Glutamatergic neuron (in vitro differentiated cells): ENCODE measurements at places on chromosomes 12 and 14.

GRCh38 chr12:52515927-52516831 is 4.0 kb downstream of the KRT5 start:
- DNase-seq = no peak

DNA sequence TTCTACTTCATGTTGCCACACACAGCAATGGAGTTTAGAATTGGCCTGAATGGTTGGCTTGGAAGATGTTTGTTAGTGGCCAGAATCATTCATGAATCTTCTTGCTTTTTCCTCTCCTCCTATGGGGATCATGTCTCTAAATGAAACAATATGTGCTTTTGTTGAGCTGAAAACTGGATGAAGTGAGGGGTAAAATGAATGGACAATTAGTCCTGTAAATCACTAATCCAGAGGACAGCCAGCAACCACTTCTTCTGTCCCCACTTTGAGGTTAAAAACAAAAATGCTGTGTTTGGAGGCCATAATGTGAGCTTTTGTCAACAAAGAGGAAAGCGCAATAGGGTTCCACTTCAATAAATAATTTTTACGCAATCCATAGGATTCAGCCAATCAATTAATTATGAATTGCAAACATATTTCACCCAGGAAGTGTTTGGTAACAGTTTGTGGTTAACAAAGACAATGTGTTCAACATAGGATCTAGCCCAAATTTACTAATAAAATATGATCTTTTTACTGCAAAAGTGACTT is 30.3 kb upstream of the AMIGO2 start:
- no peak for DNase-seq

DNA sequence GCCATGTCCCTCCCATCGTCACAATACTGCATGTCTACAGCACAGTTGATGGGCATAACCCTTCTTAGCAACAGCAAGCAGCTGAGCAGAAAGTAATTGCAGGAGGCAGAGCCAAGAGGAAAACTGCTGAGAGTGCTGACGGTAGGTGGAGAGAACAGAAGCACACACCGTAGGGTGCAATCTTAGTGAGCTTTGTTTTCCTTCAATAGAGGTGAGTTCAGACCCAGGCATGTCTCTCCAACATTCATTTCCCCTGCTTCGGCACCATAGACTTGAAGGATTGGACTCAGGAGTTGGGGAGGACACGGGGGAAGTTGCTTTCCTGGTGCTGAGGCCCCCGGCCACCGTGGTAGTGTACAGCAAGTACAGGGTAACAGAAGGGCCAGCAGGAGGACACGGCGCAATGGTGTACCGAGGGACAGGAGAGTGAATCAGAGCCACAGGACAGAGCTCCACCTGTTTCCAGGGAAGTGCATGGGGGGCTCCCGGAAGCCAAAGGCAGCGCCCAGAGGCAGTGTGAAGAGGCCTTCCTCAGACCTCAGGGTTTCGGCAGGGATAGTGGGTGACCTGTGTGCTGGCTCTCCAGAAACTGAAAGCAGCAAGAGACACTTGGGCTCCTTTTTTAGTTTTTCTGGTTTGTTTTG is 36.3 kb upstream of the SINHCAF start:
- DNase-seq = no peak

DNA sequence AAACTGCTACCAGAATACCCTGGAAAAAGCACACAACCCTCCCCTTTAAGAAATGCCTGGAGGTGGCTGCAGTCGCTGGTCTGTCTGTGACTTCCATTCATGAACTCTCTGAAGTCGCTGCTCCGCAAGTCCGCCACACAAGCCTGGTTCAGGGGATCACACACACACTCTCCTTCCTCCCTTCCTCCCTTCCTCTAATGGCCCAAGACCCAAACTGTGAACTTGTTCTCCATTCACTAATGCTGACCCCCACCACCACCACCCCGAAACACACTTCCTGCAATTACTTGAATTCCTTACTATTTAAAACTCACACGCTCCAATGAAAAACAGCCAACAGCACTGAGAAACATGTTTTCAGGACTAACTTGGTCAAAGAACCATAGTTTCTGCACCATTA is 1.0 kb upstream of the LMO3 start:
- no peak for DNase-seq

GRCh38 chr14:22403296-22403695 is 185.7 kb downstream of the DAD1 start:
- no peak for DNase-seq

GRCh38 chr12:19410629-19411185 is 28.6 kb upstream of the AEBP2 start:
- DNase-seq = no peak

DNA sequence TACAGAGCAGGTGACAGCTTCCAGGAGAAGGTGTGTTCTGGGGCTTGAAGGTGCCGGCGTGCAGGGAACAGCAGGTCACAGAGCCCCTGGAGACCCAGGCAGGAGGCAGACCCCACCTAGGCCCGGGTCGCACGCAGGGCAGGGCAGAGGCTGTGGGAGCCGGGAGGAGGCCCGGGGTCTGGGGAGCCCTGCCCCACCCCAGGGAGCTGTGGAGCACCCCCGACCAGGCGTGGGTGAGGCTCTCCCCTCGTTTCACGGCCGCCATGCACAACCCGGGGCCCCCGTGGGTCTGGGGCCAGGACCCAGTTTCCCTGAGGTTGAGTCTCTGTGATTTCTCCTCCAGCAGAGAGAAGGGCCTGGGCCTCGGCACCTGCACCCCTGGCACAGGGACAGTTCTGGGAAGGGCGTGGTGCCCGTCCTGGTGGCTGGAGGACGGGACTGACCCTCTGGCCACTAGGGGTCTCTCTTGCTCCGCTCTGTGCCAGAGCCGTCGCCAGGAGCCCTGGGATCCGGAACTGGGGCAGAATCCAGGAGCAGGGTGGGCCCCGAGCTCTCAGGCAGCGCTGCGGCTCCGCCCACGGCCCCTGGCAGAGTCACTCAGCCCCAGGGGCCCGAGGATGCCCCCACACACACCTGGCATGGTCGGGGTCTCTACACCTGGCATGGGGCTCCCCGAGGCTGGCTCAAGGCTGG is 75.2 kb upstream of the FBRSL1 start:
- DNase-seq = peak; percentile 89

DNA sequence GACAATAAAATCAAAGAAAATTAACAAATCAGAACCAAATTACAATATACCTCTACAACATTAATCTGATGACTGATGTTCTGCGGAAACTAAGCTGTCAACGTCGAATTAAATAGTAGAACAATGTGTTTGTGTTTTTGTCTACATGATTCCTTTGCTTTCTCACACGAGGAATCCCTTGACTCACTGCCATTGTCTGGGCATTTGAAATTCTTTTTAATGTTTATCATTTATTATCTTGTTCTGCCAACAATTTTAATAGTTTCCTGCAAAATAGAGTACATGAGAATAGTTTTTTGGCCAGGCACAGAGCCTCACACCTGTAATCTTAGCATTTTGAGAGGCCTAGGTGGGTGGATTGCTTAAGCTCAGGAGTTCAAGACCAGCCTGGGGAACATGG is 76.6 kb upstream of the KRAS start:
- DNase-seq = no peak

GRCh38 chr14:63659726-63660125 is 18.1 kb upstream of the WDR89 start:
- DNase-seq = no peak

- no peak for DNase-seq
Measured at GRCh38 chr12:133108150-133108549, 21.9 kb downstream of the ZNF891 start.

DNA sequence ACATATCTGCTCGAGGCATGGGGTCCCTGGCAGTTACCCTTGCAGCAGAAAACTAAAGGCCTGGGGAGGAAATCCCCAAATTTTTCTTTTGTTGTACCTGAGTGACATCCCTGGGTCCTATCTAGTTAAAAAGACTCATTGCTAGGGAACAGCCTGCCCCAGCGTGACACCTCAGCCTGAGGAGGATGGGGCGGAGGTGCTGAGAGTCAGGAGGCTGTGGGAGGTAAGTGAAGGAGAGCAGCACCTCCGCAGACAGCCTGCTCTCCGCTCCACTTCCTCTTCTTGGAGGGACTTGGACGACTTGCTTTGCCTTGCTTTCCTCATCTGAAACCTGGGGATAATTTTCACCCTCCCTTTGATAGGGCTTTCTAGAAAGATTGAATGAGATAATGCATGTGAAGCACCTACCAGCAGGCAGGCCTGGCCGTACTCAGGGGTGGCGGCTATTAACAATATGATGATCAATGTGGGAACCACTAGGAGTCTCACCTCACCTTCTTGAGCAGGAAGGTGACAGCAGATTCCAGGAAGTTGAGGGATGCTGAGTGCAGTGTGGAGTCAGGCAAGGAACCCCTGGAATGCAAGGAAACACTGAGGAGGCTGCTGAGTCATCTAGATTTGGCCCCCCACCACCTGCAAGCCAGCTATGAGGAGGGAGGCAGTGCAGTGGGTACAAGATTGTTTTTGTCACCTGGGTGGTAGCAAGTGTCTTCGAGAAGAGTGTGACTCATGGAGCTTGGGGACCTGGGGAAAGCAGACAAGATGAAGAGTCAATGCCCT is 23.2 kb downstream of the UBE3B start:
- no peak for DNase-seq

GRCh38 chr12:117921929-117922777 is 46.6 kb downstream of the KSR2 start:
- no peak for DNase-seq

DNA sequence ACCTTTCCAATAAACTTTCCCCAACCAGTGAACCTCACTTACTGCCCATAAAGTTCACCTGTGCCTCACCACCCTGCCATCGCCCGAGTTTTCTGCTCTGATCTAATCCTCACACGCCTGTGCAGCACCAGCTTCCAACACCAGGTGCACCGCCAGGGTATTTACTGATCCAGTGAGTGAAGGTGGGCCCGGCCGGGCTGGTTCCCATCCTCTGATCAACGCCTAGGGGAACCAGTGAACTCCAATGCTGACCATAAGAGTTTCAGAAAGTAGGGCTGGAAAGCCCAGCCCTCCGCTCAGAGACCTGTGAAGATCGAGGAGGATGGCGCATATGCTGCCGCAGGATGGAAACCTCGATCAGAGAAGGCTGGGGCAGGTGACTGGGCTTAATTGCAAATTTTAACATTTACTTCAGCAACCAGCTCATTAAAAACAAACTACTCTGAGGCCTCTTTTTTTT is 685 bp upstream of the MYL6B start:
- peak; percentile 62 for DNase-seq

DNA sequence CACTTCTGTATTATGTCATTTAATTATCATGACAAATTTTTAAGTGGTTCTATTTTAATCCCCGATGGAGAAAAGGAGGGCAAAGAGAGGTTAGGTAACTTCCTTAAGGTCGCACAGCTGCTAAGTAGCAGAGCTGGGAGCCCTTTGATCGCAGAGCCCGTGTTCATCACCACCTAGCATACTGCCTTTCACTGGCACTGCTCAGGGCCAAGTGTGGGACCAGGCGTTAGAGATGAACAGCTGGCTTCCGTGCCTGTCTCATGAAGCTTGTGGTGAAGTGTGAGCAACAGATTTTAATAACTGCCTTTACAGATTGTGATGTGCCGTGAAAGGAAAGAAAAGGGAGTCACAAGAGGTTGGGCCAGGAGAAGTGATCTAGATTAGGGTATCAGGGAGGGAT is 273.6 kb downstream of the AKAP6 start:
- DNase-seq = no peak

GRCh38 chr14:41349289-41349910 is 257.3 kb upstream of the LRFN5 start:
- peak; percentile 10 for DNase-seq

- no peak for DNase-seq
Measured at GRCh38 chr12:82605115-82605514, 81.6 kb upstream of the TMTC2 start.

DNA sequence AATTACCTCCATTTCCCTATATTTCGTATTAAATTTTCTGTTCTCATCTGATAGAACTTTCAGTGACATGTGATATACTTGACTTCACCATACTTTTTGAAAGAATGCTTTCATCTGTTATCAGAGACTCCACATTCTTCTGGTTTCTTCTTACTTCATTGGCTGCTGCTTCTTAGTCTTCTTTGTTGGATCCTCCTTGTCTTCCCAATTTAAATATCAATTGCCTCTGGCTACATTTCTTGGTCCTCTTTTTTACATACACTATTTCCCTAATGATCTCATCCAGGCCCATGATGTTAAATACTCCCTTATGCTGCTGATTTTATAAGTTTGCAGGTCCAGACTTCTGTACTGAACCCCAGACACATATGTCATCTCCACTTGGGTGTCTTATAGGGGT is 22.0 kb downstream of the OR5AU1 start:
- no peak for DNase-seq

DNA sequence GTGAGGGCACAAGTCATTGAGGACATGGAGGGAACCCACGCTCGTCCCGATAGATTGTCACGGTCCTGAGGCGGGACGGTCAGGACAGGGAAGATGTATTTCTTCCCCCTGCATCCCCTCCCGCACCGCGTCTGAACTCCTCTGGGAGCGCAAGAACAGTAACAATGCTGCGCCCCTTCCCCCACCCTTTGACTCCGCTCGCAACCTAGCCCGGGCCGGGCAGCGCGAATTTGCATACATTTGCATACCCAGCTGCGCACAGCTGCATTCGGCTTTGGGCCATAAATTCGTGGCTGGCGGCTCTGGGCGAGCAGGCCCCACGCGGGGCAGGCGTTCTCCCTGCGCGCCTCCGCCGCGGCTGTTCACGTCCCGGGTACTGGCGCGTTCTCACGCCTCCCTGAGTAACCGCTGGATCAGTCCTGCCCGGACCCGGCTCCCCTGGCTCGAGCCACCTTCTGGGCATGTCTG is 29.0 kb upstream of the SMUG1 start:
- peak; percentile 45 for DNase-seq

- DNase-seq = no peak
Measured at GRCh38 chr12:92471551-92471950, 231.2 kb upstream of the PLEKHG7 start.

GRCh38 chr12:53550595-53550994 is 43.3 kb upstream of the NPFF start:
- DNase-seq = no peak

DNA sequence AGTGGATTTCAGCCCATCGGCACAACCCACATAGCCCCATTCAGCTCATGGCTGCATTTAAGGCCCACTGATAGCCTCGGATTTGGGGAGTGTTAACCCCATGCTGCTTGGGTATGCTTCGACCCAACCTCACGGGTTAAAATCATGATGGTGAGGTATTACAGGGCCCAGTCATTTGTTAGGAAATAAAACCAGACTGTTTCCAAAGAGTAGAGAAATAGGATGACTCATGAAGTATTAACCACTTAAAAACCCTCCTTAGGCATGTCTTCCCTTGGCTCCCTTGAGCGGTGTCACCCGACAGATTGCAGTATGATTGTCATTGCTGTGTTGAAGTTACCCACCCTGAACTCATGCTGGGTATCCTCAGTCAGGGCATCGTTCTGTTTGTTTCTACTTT is 289.1 kb downstream of the CACNA1C start:
- DNase-seq = no peak

- no peak for DNase-seq
Measured at GRCh38 chr12:127903146-127903545, 363.8 kb upstream of the TMEM132C start.
